ENCODE measurements at places on chromosomes 4 and X.

GRCh38 chrX:22247169-22247568 lies 25.5 kb upstream of the CBLL2 start:
- DNase-seq, result no peak

DNA sequence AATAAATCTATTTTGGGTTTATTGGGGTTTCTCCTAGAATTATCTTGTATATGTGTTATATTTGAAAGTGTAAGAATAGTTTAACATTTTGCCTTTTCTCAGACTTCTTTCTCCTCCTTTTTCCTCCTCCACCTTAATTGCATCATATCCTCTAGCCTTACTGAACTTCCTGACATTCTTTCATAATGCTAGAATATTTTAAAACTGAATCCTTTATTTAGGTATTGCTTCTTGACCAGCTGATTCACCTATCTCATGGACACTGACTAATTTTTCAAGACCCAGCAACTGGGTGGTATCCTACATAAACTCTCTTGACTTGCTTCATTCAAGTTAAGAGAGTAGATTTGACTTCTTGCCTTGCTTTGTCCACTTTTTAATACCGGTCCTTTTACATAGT lies 1508.9 kb downstream of the STIM2 start:
- DNase-seq, result no peak

DNA sequence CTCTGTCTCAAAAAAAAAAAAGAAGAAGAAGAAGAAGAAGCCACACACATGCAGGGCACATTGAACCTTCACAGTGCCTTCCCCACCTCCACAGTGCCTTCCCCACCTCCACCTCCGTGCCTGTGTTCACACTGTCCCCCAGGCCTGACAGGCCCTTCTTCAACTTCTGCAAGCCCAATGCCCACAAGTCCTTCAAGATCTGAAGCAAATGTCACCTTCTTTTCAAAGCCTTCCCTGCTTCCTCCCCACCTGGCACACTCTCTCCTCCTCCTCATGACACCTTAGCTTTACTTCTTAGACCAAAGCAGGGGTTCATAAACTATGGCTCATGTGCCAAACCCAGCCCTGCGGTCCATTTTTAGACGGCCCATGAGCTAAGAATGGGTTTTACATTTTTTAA lies 19.9 kb downstream of the ELF4 start:
- DNase-seq, result no peak

GRCh38 chrX:17768997-17769396 lies 31.7 kb downstream of the SCML1 start:
- DNase-seq, result no peak

DNA sequence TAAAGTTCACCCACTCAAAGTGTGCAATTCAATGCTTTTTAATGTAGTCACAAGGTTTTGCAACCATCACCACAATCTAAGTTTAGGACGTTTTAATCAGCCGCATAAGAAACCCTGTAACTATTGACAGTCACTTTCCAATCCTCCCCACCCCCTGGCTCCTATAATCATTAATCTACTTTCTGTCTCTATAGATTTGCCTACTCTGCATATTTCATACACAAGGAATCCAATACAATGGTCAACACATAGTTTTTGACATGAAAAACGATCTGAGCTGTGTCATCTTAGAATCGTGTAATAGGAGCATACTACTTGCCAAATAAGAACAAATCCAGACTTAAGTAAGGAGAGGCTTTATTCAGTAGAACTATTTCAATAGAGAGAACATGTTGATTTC lies 47.6 kb downstream of the ANXA3 start:
- no peak for DNase-seq

DNA sequence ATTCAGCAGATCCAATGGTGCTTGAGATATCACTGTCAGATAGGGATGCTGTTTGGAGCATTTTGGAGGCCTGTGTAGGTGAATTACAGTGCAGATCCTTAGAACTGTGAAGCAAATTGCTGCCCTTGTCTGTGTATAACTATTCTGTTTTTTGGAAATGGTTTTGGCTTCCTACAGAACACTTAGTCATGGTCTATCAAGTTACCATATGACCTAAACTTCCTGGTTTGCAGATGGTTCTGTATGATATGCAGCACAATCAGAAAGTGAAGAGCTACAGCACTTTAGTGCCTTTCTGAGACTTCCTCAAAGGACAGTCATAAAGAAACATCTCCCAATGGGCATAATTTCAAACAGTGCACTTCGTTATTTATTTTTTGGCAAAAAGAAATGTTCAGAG lies 688.6 kb downstream of the SH3BGRL start:
- no peak for DNase-seq

- no peak for DNase-seq
These were observed 181.7 kb upstream of the TBC1D9 start for GRCh38 chr4:140937866-140938265.

GRCh38 chr4:146269228-146269653 lies 54.9 kb downstream of the REELD1 start:
- no peak for DNase-seq

GRCh38 chr4:148813289-148813688 lies 371.1 kb upstream of the NR3C2 start:
- DNase-seq, result no peak

DNA sequence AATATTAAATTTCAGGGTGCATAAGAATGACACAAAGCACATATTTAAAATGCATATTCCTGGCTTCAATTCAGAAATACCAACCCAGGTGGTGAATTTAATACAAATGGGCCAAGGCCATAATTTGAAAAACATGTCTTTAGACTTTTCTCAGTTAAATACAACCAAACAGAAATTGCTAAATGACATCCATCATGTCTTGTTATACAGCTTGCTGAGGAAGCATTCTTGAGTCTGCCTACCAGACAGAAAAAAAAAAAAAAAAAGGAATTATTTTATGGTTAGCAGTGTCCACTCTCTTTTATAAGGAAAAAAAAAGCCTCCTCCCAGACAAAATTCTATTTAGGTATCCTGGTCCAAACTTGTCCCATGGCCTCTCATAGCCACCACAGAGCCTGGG lies 119.1 kb downstream of the PAPSS1 start:
- no peak for DNase-seq

- DNase-seq, result no peak
These were observed 29.1 kb downstream of the ANAPC4 start for GRCh38 chr4:25406081-25406692.

- no peak for DNase-seq
These were observed 20.8 kb upstream of the SMIM9 start for GRCh38 chrX:154855256-154855655.

GRCh38 chr4:70571772-70572171 lies 20.3 kb upstream of the AMBN start:
- DNase-seq, result no peak

- no peak for DNase-seq
These were observed 53.2 kb upstream of the C1QTNF7 start for GRCh38 chr4:15374656-15375055.

- DNase-seq, result peak; percentile 12
These were observed 5.7 kb upstream of the CXXC4 start for GRCh38 chr4:104500442-104500841.

DNA sequence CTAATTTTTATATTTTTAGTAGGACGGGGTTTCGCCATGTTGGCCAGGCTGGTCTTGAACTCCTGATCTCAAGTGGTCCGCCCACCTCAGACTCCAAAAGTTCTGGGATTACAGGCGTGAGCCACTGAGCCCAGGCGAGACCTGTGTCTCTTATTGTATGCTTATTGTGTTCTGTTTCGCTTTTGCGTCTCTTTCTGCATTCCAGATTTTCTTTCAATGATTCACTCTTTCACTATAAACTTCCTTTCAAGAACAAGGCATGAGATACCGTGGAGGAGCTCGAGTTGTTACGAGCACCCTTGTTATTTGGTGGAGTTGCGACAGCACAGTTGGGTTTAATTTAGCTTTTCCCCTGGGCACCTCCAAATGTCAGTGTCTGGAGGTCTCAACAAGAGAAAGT lies 366.7 kb upstream of the FAT1 start:
- DNase-seq, result no peak

DNA sequence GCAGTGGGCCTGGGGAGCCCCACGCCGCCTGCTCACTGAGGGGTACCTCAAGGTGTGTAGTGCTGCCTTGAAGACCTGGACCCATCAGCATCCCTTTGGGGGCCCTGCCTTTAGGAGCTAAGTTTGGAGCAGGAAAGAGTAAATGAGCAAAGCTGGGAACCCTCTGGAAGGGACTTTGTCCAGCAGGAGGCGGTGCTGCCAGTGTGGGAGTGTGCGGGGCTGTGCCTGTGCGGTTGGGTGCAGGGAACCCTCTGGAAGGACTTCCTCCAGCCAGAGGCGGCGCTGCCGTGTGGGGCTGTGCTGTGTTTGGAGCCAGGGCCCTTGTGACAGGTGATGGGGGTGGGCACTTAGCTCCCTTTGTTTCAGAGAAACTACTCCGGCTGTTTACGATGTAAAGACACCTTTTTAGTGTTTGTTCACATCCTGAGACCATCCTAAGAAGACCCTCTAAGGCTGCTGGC lies 25.8 kb downstream of the RGS12 start:
- peak; percentile 60 for DNase-seq
